ENCODE measurements at places on chromosomes 4 and X.

GRCh38 chr4:10072420-10073017 is 44.1 kb downstream of the WDR1 start:
- DNase-seq: no peak

GRCh38 chr4:64777286-64777685 is 368.0 kb upstream of the TECRL start:
- DNase-seq: no peak

DNA sequence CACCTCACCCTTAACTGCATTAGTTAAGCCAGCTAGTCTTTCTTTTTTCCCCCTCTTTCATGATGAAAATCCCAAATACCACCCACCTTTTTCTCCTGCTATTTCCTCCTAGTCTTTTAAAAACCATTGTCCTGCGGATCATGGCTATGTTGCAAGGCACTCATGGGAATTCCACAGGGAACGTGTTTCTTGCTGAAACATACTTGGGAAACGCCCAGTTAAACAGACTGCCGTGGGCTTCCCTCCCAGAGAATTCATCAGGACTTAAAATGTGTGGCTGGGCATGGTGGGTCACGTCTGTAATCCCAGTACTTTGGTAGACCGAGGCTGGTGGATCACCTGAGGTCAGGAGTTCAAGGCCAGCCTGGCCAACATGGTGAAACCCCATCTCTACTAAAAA is 32.2 kb downstream of the XG start:
- no peak for DNase-seq

GRCh38 chrX:41145920-41146608 is 60.8 kb downstream of the USP9X start:
- no peak for DNase-seq

GRCh38 chr4:128386761-128387599 is 99.4 kb upstream of the PGRMC2 start:
- no peak for DNase-seq

DNA sequence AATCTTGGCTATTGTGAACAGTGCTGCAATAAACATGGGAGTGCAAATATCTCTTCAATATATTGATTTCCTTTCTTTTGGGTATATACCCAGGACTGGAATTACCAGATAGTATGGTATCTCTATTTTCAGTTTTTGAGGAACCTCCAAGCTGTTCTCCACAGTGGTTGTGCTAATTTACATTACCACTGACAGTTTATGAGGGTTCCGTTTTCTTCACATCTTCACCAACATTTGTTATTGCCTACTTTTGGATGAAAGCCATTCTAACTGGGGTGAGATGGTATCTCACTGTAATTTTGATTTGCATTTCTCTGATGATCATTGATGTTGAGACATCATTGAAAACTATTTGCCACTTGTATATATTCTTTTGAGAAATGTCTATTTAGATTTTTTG is 79.6 kb upstream of the ZNF827 start:
- DNase-seq: no peak

DNA sequence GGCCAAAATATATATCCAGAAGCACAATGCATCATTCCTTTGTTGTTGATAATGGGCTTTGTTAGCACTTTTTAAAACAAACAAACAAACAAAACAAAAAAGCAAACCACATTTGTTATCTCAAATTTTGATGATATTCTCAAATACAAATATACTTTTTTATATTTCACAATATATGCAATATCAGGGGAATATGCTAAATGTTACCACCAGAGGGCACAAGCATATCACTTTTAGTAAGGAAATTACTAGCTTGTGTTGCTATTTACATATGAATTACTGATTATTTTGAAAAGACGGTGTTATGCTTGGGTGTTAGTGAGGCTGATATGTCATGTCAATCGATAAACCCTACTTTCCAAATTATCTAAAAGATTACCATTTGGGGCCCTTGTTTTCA is 29.1 kb downstream of the RIPPLY1 start:
- DNase-seq: no peak

GRCh38 chr4:156476359-156476758 is 495.2 kb downstream of the PDGFC start:
- DNase-seq: no peak

DNA sequence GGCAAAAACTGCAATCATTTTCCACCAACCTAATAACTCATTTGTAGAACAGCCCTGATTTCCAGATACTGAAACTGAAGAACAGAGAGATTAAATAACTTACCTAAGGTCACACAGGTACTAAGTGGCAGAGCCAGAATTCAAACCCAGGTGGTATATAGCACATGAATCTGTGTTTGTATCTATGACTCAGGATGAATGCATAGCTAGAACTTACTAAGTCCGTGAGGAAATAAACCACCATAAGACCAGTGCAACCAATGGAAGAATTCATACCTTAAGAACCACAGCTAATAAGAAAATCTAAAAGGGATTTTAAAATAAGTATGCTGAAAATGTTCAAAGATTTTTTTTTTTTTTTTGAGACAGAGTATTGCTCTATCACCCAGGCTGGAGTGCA is 1.5 kb upstream of the PLAC1 start:
- DNase-seq: no peak

GRCh38 chr4:81343046-81343445 is 128.0 kb upstream of the PRKG2 start:
- no peak for DNase-seq
